ENCODE measurements at places on chromosomes 12 and 14. TPM values are rescaled to one million over a fixed set of nuclear protein-coding genes. Genes with fewer than 3 reads are reported as not detected.

DNA sequence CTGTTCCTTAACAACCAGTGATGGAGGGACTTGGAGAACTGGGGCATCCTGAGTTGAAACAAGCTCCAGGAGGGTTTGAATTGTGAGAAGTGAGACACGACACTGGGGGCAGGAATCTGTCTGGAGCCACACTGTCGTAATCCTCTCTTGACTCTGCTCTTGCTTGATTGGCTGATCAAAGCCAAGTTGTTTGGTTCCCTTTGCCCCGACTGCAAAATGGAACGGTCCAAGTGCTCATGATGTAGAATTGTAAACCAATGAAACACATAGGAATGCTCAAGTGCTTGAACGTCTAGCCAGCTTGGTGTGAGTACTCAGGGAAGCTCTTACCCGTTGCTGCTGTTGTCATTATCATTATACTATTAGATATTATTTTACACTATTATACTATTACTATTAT lies 98.1 kb downstream of the TMEM132C start:
- no peak overlapping the region for H3K27ac ChIP-seq
- no peak for DNase-seq
- no peaks in the 10 kb centered on the region for H3K4me1 ChIP-seq
- no peak overlapping the region for H3K4me3 ChIP-seq
- H3K27me3 ChIP-seq: peaks cover 3% of the 10 kb centered on the region

DNA sequence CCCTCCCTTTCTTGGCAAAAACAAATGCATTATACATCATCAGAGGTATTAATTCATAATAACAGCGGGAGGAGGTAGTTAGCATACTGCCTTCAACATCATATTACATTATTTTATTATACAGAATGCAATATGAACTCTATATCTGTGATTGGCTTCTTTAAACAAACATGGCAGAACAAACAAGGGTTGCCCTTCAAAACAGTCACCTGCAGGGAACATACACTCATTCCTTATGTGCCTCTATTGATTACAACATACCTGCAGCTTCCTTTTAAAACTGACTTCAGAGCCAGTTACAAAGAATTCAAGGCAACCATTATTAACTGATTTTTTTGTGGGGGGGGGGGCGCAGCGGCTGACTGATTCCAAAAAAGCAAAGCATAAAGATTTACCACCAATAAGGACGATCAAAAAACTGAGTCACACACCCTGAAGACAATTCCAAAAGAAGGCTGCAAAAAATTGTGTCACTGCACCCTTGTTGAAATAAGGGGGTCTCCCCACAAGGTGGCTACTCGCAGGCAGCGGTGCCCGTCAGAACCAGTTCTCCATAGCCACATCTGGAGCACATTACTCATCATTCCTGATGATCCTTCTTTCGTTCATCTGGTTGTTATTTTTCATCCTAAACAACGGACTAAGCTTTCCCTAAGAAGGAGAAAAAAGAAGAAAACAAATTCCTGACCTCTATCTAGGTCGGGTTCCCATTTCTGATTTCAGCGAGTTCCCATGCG lies 51.8 kb downstream of the SMUG1 start:
- H3K36me3 ChIP-seq: no peaks in the 10 kb centered on the region
- H3K4me1 ChIP-seq: no peaks in the 10 kb centered on the region
- H3K27me3 ChIP-seq: no peaks in the 10 kb centered on the region
- no peak overlapping the region for H3K4me3 ChIP-seq
- no peak overlapping the region for H3K27ac ChIP-seq

DNA sequence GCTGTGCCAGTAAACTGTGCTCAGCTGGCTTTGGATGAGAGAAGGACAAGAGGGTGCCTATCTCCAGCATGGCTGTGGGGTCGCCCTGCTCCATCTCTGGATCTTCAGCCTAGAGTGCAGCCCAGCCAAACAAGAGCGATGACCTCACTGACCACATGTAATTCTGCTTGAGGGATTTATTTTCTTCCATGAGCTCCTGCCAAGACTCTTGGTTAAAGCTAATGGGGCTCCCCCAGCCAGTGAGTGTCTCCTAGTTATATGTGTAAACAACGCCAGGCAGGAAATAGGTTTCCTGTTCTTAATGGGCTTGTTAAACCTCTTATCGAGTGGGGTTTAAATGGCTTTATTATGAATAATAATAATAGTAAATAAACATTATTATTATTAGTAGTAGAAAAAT lies 397.2 kb downstream of the NRXN3 start:
- H3K4me1 ChIP-seq: no peaks in the 10 kb centered on the region
- DNase-seq: no peak
- no peaks in the 10 kb centered on the region for H3K36me3 ChIP-seq
- no peak overlapping the region for H3K4me3 ChIP-seq
- H3K27ac ChIP-seq: no peak overlapping the region

NAV3 gene
- total RNA-seq: 6.8 TPM

BCL7A gene
- total RNA-seq: 6.6 TPM

DNA sequence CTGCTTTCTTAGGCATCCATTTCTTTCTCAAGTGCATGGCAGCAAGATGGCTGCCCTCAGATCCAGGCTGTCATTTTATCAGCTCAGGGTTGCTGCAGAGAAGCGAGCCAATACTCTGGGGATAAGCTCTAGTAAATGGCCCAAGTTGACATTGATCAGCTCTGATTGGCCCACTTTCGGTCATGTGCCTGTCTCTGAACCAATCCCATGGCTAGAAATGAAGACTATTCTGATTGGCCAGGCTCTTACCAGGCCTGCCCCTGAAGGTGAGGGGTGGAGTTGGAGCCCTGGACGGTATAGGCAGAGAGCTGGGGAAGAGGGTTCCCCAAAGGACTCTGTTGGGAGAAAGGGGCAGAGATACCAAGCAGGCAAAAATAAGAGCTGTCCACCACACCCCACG lies 41.4 kb downstream of the MYO1H start:
- H3K4me1 ChIP-seq: peaks cover 29% of the 10 kb centered on the region
- H3K36me3 ChIP-seq: no peaks in the 10 kb centered on the region
- no peaks in the 10 kb centered on the region for H3K27me3 ChIP-seq

- no peaks in the 10 kb centered on the region for H3K36me3 ChIP-seq
- no peaks in the 10 kb centered on the region for H3K27me3 ChIP-seq
- no peak overlapping the region for H3K27ac ChIP-seq
- H3K4me1 ChIP-seq: no peaks in the 10 kb centered on the region
- DNase-seq: no peak
These were observed 178.5 kb upstream of the ATF7IP start for GRCh38 chr12:14187002-14187401.

DNA sequence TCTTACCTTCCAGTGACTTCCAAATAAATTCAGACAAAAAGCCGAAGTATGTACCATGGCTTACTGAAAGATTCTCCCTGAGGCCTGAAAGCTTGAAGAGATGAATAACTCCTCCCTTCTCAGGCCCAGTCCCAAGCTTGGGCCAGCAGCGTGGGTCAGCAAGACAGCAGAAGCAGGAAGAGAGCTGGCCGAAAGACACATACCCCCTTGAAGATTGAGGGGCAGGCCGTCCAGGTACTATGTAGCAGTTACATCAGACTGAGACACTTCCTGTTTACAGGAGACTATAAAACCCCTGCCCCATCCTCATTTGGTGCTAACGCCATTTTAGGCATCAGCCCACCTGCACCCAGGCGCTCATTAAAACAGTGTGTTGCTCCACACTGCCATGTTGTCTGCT lies 15.0 kb downstream of the NDUFA12 start:
- H3K36me3 ChIP-seq: peaks cover 4% of the 10 kb centered on the region
- H3K4me3 ChIP-seq: no peak overlapping the region
- H3K27ac ChIP-seq: no peak overlapping the region
- H3K27me3 ChIP-seq: no peaks in the 10 kb centered on the region
- no peak for DNase-seq

- no peak overlapping the region for H3K4me3 ChIP-seq
- peaks cover 17% of the 10 kb centered on the region for H3K27me3 ChIP-seq
- no peaks in the 10 kb centered on the region for H3K36me3 ChIP-seq
- no peak for DNase-seq
- peaks cover 11% of the 10 kb centered on the region for H3K4me1 ChIP-seq
- no peak overlapping the region for H3K27ac ChIP-seq
These were observed 4.1 kb downstream of the TSPAN11 start for GRCh38 chr12:30930641-30931040.

DNA sequence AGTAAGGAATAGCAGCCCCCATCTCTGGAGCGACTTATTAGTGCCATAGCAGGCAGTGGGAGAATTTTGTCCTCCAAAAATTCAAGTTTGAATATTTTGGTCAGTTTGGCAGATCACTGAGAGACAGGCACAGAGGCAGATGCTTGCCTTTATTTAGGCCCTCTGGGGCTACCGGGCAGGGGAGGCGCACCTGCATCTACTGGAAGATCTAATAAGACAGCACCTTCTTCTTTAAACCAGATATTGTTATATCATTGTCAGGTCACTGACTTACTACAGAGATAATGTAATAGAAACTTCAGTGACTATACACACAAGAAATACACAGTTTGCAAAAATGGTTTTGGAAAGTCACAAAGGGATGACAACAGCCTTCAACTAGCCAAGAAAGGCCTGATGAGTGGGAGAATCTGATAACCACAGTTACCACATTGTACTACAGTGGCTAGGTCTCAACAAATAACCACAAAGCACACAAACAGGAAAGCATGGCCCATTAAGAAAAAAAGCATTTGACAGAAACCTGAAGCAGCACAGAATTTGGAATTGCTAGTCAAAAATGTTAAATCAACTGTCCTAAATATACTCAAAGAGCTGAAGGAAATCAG lies 56.8 kb downstream of the CDK17 start:
- no peaks in the 10 kb centered on the region for H3K4me1 ChIP-seq
- H3K27me3 ChIP-seq: no peaks in the 10 kb centered on the region
- no peaks in the 10 kb centered on the region for H3K36me3 ChIP-seq
- H3K4me3 ChIP-seq: no peak overlapping the region
- no peak for DNase-seq

ERP27 gene
- total RNA-seq: not detected

DNA sequence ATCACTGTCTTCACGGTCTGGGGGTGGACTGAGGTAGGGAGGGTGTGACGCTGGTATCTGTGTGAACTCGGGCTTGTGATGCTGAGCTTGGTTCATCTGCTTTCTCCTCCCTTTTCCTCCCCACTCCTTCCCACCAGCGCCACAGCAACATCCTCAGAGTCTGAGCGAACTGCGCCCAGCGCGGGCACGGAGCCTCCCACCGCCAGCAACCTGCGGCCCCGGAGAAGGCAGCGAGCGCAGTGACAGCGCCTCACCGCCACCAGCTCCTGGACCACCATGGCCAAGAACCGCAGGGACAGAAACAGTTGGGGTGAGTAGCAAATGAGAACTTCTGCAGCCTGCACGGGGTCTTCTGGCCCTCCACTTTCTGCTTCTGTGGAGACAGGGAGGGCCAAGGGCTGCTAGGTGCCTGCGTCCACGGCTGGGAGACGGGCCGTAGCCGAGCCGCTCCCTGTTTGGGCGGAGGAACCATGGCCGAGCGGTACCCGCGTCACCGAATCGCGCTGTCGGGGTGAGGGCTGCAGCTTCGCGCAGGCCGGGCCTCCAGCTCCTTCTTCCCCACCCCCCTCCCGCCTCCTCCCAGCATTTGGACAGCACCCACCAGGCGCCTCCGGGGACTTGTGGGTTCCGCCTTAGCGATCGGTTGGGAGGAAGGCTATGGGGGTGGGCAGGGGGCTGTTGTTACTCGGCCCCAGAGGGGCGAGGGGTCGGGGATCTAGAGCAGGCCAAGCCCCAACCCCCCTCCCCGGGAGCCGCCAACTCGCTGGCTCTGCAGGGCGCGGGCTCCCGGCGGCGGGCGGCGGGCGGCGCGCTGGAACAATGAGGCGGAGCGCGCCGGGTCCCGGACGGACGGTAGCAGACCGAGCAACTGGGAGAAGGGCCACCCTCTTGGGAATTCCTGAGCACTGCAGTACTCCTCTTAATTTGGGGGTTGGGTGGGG lies at the start of gene ATL1:
TSS of gene ATL1 (plus strand) at position 156 of the 941 bp plus-strand sequence. CDS start at position 277, 121 bp downstream.
- peak within 1 kb of the TSS; percentile 96 for H3K27ac ChIP-seq
- peaks cover 7% of the 10 kb centered on the region for H3K4me1 ChIP-seq
- H3K4me3 ChIP-seq: peak within 1 kb of the TSS; percentile 78

All from sigmoid colon (tissue), 7 donors.